COLO829 (cell line): ENCODE measurements at places on chromosomes 13 and 19.

- no peak for DNase-seq
These were observed 546.2 kb downstream of the SLITRK5 start for GRCh38 chr13:88217372-88217771.

GRCh38 chr13:21625366-21625765, 21.4 kb upstream of the MICU2 start:
- peak; percentile 46 for DNase-seq

GRCh38 chr13:40776681-40777165, 5.7 kb upstream of the MRPS31 start:
- no peak for DNase-seq

DNA sequence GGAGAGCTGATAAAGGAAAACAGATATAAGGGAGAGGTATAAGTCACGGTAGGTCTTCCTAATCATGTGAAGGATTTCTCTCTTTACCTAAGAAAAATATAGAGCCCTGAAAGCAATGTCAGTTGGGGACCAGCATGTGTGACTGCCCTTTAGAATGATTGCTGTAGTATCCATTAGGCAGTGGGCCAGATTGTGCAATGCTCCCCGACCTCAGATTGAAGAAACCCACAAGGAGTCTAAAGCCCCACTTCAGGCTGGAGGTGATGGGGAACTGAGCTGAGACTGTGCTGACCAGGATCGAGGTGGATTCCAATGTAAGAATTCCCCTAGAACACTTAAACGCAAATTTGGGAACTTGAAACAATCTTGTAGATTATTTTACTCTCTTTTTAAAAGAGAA, 614.4 kb downstream of the LIG4 start:
- DNase-seq: no peak

DNA sequence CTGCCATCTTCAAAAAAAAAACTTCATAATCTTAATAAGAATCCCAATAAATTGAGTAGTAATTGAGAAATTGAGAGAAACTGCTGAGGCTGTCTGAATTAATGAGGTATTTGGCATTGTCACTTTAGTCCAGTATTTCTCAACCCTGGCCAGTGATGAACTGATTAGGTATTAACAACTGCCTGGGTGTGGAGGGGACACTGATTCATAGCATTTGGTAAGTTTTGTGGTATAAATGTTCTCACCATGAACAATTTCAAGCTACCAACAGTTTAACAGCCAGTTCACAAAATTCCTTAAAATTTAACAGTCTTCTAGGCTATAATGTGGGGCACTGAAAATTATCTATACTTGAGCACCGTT, 18.3 kb downstream of the GPC6 start:
- no peak for DNase-seq

GRCh38 chr13:47831265-47831664, 169.8 kb downstream of the SUCLA2 start:
- DNase-seq: no peak

GRCh38 chr19:19385896-19386869, 19.3 kb upstream of the GATAD2A start:
- DNase-seq: no peak

DNA sequence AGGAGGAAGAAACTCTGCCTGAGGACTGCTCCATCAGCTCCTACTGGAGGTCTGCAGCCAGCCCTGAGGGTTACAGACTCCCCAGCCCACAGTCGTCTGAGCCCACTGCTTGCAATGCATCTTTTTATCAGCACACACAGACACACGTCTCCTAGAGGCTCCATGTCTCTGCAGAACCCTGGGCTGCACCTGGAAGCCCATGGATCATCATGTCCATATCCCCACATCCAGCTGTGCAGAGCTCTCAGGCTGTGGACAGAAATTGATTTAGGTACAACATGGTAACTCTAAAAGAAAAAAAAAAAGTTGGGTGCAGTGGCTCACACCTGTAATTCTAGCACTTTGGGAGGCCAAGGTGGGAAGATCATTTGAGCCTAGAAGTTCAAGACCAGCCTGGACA, 32.9 kb upstream of the ISYNA1 start:
- DNase-seq: no peak

DNA sequence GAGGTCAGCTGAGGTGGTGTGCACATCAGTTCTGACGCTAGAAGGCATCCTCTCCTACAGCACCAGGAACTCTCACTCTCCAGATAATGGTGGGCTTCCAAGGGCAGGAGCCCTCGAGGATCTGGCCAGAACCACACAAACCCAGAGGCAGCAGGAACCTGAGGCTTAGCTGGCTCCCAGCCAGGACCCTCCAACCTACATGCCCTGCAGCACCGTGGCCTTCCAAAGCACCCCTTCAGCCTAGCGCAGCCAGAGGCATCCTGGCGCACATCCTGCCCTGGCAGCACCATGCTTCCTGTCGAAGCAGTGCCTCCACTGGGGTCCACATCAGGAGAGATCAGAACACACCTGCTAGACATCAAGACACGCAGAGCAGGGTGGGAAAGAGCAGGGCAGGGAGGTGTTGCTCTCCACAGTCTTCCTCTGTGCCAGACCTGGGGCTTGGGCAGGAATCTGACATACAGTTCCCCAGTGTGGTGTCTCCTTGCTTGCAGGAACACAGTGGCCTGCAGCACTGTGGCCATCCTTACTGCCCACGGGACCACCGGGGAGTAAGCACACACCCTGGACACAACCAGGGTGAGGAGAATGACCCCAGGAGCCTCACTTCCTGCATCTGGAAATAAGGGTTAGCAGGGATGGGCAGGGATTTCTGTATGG, 21.7 kb downstream of the TUBA3C start:
- no peak for DNase-seq

GRCh38 chr19:1729568-1729925, 23.8 kb upstream of the ONECUT3 start:
- DNase-seq: no peak

DNA sequence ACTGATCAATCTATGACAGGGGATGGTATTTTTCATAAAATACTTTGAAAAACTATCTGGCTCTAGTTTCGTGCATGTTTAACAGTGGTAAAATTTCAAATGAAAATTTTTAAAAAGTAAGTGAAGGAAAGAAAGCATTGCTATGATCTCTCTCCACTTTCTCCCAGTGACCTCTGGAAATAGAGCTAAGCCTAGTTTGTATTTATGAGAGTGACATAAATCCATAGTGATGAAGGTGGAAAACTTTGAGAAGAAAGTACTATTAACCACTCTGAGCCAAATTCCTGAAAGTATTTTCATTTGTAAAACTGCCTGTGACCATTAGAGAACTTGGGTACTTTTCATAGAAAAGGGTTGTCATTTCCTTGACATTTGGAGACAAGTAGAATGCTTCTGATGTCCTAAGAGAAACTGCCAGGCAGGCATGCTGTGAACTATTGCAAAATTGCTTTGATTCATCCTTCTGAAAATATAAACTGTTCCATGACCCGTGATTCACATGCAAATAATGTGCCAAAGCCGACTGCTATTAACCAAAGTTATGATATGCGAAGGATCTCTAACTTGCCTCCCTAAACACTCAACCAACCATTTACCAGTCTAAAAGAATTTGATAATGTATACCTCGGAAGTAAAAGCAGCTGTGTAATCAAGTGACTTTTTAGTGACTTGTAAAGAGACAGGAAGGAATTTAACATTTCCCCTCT, 133.2 kb downstream of the VWA8 start:
- peak; percentile 16 for DNase-seq

DNA sequence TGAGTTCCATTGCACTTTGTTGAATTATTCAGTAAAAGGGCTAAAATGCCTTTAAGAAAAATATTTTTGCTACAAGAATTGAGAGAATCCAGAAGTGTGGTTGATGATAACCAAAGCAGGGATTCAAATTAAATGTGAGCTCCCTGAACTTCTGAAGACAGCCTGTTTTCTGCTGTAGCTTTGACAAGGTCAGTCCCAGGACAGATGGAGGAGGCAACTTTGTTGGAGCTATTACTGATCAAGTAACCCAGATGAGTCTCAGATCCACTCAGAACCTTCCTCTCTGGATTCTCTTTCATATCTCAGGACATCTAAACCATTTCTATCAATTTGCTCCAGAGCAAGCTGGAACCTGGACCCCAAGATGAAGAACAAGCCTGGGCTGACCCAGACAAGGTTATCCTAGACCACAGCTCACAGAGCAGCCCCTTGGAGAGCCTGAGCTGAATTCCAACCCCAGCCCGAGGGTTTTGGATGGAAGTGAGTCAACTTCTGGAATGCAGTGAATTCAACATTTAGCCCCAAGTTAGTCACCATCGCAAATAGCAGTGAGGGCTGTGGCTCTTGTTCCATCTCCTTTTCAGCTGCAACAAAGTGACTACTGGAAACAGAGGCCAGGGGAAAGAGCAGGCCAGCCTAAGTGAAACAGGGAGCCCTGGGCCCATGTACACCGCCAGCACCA, 137.8 kb upstream of the TSC22D1 start:
- DNase-seq: peak; percentile 73

- DNase-seq: no peak
These were observed 379.7 kb downstream of the ENOX1 start for GRCh38 chr13:43407023-43407581.

DNA sequence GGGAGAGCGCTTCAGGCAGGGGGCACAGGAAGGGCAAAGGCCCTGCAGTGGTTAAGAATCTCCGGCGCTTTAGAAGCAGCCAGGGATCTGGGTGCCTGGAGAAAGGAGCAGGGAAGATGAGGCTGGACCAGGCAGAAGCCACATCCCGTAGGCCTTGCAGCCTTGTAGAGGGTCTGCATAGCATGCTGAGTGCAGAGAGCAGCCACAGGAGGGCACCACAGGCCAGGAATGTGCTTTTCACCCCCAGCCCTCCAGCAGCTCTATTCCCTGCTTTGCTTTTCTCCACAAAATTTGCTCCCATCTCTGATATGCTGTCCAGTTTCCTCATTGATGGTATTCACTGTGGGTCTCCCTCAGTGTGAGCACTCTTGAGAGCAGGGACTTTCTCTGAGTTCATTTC, 5.7 kb downstream of the WDR62 start:
- DNase-seq: peak; percentile 43
